Dermis blood vessel endothelial cell (primary cell): ENCODE measurements at places on chromosomes 1 and 21. TPM values are rescaled to one million over a fixed set of nuclear protein-coding genes. Genes with fewer than 3 reads are reported as not detected.

PAPPA2 gene
- under 0.01 and 0.05 TPM in 2 replicates for total RNA-seq

OVAAL gene
- not detected in 2 replicates for total RNA-seq

ETV3L gene
- total RNA-seq = not detected in 2 replicates

TCHH gene
- 0.05 and 0.17 TPM in 2 replicates for total RNA-seq
